ENCODE measurements at places on chromosomes 7 and 10.

DNA sequence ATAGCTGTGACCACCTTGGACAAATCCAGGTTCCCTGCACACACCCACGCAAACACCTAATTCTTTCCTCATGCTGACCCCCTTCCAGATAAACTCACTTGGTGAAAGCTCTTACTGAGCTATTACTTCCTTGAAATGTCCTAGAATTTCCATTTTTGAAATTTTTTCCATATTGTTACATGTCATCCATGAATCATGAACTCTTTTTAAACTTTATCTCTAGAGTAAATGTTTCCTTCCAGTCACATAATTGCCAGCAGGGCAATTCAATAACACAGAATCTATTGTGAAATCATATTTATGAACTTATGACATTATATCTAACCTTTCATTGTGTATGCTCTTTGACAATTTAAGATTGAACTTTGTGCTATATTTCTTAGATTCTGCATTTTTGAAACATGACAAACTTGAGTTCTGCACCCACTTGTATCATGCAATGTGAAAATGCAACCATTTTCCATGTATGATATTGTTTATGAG, 26.8 kb upstream of the FGL2 start:
- DNase-seq: no peak

DNA sequence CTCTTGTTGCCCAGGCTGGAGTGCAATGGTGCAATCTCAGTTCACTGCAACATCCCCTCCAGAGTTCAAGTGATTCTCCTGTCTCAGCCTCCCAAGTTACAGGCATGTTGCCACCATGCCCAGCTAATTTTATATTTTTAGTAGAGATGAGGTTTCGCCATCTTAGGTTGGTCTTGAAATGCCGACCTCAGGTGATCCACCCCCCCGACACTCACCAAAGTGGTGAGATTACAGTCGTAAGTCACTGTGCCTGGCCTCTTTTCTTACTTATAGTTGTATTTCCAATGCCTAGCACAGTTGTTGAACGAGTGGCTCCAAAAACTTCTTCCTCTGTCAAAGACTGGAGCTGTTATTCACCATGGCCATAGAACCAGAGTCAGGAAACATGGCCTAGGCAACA, 6.7 kb downstream of the RNF216 start:
- no peak for DNase-seq

GRCh38 chr10:48214716-48215485, 59.6 kb downstream of the FRMPD2 start:
- DNase-seq: no peak

DNA sequence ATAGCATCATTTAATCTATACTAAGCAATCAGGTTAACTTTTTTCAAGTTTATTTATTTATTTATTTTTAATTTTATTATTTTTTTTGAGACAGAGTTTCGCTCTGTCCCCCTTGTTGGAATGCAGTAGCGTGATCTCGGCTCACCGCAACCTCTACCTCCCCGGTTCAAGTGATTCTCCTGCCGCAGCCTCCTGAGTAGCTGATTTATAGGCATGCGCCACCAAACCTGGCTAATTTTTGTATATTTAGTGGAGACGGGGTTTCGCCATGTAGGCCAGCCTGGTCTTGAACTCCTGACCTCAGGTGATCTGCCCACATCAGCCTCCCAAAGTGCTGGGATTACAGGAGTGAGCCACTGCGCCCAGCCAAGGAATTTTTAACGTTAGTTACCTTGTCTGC, 635 bp upstream of the MYPN start:
- DNase-seq: no peak
